ENCODE measurements at places on chromosomes 7 and 10.
A peak's percentile ranks its signal among the peaks of the same experiment; 100 is the strongest.

DNA sequence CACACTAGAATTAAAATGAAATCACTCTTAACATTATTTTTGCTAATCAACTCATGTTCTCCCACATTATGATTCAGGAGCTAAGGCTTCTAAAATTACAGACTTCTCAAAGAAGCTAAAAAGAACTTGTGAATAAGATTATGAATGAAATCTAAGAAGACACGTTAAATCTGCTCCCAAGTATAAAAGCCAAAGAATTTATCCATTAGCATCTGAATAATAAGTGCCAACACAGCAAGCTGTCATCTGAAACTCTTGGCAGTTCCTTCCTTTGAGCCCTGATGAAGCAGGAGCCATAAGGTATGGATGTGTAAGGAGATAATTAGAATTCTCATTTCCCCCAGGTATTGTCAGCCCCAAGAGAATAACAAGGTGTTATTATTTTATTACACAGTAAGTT lies 50.3 kb downstream of the TPK1 start:
- no peak for DNase-seq

DNA sequence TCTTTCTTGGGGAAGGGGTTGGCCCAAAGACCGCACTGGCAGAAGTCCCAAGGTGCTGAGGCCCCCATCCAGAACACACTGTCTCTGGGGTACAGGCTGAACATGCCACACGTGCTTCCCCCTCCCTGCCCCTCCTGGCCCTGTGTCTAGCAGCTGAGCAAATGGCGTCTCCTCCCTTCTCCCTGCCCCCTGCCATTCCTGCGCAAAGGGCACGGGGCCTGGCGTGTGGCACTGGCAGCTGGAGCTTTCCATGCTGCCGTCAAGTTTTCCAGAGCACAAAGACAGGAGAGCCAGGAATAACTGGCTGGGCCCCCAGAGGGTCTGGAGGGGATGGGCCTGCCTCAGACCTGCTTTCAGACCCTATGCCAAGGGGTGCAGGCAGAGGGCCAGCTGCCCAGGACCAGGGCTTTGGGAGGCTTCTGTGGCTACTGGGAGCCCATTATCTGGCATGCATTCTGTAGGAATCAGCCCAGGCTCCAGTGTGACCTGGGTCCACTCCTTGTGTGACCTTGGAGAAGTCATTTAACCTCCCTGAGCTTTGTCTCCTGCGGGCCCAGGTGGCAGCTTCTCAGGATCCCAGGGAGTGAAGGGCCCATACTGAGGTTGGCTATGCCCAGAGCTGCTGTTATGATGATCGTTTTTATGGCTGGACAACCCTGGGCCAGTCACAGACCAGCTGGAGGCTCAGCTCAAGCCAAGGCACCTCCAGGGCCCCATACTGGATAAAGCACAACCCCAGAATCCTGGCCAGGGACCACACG lies 710 bp upstream of the LDB3 start:
- DNase-seq, result no peak

DNA sequence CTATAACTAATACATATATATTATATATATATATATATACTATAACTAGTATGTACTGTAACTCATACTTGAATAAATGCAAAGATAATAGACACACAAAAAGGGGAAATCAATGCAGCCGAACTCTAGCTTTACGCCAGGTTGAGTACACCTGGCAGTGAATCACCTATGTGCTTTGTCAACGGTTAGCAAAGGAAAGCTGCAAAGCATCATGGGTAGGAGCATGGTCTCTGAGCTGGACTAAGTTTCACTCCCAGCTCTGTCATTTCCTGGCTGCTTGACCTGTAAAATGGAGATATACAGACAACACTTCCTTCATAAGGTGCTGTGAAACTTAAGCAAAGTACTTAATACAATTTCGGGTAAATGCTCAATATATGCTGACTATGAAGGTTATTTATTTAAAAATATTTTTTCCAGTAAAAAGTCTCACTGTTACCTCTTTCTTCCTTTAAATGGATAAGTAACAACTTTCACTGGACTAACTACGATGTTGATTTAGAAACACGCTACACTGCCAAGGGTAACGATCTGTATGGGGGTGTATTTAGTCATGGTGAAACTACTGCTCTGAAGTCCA lies 61.7 kb upstream of the ITGA8 start:
- DNase-seq, result no peak

DNA sequence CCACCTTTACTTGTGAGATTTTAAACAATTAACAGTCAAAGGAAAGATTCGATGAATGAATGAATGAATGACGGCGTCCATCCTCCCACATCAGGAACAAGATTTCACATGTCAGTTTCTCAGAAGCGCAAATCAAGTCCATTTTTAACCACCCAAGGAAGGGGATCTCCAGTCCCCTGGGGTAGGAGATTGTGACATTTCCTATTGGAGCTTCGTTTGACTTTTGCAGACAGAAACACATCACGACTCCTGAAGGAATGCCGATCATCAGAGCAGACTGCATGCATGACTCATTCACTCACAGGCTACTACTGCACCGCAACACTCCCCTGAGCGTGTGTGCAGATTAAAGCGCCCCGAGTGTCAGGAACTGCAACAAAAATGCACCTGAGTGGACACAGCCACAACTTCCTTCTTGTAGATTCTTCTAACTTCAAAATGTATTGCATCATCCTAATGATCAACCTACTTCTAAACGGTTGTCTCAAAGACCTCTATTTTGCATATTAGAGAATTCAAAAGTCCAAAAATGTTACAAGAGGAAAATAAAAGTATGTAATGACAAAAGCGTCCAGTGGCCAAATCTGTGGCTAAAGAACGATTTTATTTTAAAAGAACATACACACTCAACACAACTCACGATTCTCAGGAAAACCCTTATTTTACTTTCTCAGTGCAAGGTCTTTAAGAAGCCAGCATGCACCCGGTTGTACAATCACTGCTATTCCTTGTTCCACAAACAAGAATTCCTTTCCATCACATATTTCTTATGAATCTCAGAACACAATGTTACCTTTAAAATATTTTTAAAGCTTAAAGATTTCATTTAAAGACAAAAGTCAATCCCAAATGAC lies 172.6 kb downstream of the FAM107B start:
- peak; percentile 74 for DNase-seq
